ENCODE measurements at places on chromosomes 1 and 21.

DNA sequence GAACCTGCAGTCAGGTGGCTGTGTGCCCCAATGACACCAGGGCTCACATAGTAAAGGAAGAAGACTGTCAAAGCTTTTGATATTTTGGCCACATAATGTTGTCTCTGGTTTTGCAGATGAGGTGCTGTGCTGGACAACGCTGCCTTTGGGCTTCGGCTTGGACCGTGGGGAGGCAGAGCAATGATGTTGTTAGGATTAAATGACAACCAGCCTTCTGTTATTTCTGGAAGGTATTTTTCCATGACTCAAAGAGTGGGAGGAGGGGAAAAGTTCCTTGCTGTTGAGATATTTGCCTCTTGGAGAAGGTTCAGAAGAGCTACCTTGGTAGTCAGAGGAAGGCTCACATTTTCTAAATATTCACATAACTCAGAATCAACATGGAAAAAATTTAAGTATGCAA is 187.3 kb upstream of the GALNT2 start:
- no peak for DNase-seq

DNA sequence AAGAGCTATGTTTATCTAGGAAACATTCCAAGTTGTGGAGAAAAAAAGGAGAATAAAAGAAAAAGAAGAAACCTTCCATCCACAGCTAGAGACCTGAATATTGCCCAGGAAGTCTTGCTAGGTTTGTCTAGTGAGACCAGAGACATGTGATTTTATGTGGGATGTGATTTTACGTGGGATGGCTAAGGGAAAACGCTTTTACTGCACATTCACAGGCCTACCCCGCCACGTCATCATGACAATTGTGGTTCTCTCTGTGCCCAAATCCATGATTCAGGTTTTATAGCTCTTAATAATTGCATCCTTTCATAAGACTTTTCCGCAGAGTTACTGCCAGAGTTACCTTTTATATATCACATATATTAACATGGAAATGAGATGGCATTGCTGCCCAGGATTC is 86.4 kb upstream of the SSX2IP start:
- DNase-seq, result no peak

- DNase-seq, result no peak
These were observed 22.5 kb downstream of the EFCAB7 start for GRCh38 chr1:63545780-63546179.

GRCh38 chr1:17181781-17182464 is 23.0 kb upstream of the PADI1 start:
- no peak for DNase-seq

DNA sequence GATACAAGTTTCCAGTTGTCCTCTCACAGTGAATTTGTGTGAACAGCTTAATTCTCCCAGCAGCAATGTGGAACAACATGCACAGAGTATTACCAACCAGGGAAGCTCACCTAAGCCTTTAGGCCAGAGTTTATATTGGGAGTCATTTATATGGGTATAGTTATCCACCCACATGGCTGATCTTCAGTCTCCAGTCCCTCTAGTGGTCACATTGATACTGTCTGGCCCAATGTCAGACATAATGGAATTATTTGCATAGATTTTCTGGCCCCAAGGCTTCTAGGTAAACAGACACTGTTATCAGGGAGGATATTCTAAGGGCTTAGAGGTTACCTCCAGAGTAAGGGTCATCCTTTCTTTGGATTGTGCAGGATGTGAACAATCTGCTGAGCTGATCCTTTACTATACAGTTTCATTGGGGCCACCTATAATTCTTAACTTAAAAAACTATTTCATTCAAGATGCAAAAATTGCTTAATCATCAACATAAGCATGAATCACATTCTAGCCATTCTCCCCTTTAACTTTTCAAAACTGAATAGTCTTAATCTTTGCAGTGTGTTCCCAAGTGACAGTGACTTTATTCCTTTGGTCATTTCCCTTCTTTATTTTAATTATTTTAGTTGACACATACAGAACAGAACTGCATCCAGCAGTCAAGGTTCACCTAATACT is 210.9 kb downstream of the LTN1 start:
- DNase-seq, result no peak

GRCh38 chr1:79204779-79205479 is 198.4 kb upstream of the ADGRL4 start:
- DNase-seq, result no peak

DNA sequence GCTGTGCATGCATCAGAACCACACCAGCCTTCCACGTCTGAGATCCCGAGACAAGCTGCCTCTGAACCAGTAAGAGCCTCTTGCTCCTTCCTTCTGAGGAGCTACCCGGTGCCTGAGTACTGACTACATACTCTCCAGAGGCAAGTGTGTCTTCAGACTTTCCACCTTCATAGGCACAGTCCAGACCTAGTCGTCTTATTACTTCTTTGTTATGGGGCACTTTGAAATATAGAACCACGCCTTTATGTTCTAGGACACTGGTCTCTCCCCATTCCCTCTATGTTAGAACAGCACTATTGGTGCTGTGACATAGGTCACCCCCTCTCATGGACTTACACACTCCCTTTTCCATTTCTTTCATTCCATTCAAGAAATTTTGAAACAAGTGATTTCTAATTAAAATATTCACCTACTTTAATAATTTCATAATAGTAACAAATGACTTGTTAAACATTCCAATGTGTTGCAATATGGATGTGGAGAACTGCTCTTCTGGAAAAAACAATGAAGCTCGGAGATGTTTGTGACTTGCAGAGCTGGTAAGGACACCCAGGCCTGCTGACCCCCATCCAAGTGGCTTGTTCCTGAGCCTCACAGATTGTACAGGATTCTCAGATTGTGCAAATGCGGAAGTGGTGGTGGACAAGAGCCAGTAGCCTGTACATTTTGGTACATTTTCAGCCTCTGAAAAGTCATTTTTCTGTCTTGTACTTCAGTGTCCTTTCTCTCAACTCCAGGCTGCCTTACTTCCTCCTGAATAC is 76.1 kb upstream of the SIPA1L2 start:
- DNase-seq, result no peak

DNA sequence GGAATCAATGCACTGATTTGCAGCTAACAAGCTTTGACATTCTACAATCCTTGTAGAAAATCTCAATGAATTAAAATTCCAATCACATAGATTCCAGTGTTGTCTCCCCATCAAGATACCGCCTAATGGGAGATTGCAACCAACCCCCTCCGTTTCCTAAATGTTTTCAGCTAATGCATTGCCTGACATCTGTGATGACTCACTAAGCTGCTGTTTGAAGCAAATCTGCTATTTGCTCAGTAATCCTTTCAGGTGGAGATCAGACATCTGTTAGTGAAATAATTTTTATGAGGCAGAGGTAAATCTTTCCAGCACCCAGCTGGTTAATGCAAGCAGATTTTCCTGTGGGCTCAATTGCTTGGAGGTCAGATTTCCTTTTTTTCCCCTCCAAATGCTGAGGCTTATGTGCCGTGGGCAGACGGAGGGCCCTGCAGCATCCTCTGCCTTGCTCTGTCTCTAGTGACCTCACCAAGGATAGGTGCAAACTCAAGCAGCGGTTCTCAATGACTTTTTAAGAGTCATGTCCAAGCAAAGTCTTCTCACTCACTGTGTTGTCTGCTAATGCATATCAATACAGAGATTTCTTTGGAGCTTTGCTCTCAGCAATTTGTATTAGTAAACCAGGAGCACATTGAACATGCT is 91.1 kb upstream of the RAB3GAP2 start:
- DNase-seq, result peak; percentile 93

DNA sequence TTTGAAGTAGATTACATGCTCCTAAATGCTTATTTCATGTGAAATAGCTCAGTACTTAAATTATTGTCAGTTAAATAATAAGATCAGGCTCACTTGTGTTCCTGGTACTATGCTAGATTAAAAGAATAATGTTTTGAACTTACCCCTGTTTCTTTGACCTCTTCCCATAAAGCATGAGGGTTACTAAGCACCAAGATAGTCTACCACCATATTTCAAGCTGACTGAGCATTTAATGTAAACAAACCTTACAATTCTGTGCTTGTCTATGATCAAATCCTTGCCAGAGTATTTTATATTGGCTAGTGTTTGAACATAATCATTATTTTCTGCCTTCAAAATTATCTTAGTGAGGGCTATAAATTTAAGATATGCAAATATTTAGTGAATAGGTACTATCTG is 98.1 kb downstream of the LHX9 start:
- no peak for DNase-seq

GRCh38 chr1:67832737-67833601 is at the start of gene GNG12:
GNG12 (minus strand) TSS chr1:67833467; CDS start chr1:67707686, 125,781 bp downstream.
- no peak for DNase-seq

GRCh38 chr1:82515650-82516049 is 714.9 kb downstream of the ADGRL2 start:
- DNase-seq, result peak; percentile 17

GRCh38 chr21:21559285-21560045 is 561.3 kb downstream of the NCAM2 start:
- DNase-seq, result no peak

DNA sequence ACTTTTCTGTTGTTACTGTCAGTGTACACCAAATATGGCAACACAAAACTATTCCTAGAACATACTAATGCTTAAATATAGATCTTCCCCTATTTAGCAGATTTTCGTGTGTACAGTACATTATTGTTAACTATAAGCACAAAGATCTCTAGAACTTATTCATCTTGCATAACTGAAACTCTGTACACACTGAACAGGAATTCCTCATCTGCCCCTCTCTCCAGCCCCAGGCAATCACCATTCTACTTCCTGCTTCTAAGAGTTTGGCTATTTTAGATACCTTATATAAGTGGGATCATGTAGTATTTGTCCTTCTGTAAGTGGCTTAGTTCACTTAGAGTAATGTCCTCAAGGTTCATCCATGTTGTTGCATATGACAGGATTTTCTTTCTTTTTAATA is 4.5 kb upstream of the RGL1 start:
- DNase-seq, result no peak

DNA sequence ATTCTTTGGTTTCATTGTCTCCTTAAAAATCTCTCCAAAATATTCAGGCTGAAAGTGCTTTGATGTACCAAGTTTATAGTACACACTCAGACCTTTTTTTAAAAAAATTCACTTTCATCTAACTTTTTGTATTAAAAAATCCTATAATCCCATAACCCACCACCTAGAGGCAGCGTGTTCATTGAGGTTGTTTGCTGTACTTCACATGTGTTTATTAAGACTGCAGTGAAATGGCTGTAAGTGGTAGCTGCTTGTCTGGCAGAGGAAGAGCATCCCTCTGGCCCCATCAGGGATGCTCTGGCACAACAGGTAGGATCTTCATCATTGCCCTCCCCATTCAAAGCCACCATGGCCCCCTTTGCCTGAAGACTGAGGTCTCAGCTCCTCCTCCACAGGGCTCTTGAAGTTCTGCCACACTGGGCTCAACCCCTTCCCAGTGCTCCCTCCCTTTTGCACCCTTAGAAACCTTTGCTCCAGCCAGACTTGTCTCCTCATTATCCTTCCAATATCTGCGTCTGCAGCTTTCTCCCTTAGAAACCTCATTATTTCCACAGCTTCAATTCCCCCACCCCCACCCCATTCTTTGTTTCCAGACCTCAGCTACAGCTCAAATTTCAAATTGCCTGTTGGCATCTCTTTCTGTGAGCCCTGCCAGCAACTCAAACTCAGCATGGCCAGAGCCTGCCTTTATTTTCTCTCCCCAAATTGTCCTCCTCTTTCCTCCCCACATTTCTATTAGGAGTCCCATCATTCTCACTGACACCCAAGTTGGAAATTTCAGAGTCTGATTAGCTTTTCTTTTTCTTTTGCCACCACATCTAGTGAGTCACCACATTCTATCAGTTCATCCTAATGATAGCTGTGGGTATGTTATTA is 369.6 kb upstream of the USP24 start:
- peak; percentile 63 for DNase-seq

- no peak for DNase-seq
These were observed 283.5 kb downstream of the C1orf94 start for GRCh38 chr1:34460193-34460592.

DNA sequence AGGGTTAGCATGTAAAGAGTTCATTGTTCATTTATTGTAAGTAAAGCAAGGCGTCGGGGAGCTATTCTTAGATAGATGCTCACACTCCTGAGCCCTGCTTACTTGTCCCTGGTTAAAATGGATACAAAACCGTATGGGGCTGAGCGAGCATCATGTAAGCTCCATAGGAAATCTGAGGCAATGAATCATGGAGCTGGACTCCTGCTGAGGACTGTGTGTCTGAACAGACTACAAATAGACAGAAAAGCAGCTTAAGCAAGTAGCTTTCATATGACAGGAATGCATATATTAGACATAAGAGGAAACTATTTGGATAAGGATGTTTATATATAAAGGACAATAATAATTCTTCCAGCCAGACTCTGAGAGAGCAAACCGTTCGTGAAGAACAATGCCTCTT is 604.9 kb upstream of the PTBP2 start:
- no peak for DNase-seq

- no peak for DNase-seq
These were observed 91.1 kb downstream of the SSBP3 start for GRCh38 chr1:54315099-54315498.

DNA sequence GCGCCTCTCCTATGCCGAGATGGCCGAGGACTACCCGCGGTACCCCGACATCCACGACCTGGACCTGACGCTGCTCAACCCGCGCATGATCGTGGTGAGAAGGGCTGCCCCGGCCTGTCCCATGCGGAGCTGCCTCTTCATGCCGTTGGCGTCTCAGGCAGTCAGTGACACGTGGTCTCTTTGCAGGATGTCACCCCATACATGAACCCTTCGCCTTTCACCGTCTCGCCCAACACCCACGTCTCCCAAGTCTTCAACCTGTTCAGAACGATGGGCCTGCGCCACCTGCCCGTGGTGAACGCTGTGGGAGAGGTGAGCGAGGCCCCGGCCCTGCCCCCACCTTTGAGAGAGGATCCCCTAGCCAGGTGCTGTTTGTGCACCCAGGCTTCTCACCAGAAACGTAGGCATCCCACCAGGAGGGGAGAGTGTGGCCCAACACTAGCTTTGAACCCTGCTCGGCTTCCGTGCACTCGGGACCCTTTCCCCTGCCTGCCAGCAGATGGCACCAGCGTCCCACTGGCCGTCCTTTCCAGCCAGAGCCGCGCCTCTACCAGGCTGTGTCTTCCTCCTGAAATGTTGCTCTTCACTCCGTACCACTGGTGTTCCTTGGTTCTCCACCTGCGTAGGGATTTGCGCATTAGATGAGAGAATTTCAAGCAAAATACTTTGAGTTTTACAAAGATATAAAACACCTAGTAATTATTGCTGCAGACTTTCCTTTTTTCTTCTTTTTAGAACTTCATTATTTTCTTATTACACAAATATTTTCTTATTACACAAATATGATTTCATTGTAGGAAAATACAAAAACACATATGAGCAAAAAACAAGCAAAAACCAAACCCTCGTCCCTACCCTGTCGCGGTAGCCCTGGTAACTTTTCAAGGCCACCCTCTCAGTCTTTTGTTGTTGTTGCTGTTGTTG is 9.0 kb downstream of the NPPA start:
- DNase-seq, result peak; percentile 46

DNA sequence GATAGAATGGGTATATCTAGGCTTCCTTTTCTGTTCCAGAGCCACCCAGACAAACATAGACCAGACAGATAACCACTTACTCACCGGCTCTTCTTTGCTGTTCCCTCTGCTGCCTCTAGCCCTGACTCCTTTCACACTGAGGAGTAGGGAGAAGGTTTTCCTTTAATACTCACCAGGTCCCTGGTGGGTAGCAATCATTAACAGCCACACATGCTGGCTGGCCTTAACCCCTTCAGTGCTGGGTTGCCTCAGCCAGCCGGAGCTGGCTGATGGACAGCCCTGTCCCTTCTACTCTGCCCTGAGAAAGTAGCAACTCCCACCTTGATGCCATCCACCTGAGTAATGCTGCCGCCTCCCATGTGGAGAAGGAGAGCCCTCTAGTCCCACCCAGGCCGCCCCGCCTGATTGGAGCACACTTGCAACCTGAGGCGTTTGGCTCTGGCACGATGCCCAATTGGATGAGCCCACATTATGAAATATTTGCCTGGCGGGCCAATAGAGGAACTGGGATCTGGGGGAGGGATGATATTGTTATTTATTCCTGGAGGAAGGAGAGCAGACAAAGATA is 71.6 kb downstream of the PLEKHA6 start:
- peak; percentile 47 for DNase-seq

Measured in NCI-H1694 treated with DMSO at 0.1 percent for 48 hours (cell line).